ENCODE measurements at places on chromosomes 3 and 15. TPM values are rescaled to one million over a fixed set of nuclear protein-coding genes. Genes with fewer than 3 reads are reported as not detected.

DNA sequence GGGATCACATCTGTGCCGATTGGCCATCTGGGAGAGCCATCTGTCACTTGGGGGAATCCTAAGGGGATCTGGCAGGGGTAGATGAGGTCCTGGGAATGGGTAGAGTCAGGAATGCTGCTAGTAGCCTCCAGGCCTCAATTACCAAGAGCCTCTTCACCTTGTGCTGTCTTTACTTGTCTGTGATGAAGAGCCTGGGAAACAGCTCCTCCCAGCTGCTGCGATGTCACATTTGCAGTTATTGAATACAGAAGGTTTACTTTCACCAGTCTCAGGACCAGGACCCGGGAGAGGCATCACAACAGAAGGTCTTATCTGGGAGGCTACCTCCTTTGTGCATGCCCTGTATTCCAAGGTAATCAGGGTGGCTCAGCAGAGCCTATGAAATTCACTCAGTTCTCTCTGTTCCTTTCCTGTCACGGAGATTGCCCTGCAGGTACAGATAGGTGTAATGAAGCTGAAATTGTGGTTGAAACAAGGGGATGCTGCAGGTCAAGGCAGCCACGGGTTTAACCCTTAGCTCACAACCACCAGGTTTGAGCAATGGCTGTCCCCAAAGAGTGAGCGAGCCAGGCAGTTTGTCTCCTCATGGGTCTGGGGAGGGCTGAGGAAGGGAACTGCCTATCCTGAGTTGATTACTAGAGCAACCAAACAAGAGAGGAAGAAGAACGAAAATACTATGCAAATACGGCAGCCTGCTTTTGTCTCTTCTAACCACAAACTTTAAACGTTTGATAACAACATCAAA, 298.9 kb upstream of the RORA start:
- no peaks in the 10 kb centered on the region for H3K36me3 ChIP-seq
- H3K4me1 ChIP-seq = no peaks in the 10 kb centered on the region
- peaks cover 6% of the 10 kb centered on the region for H3K27me3 ChIP-seq
- no peak for DNase-seq
- H3K27ac ChIP-seq = no peak overlapping the region

- H3K4me3 ChIP-seq = peak overlapping the region; percentile 97
- H3K36me3 ChIP-seq = peaks cover 12% of the 10 kb centered on the region
- no peaks in the 10 kb centered on the region for H3K27me3 ChIP-seq
- peak; percentile 16 for DNase-seq
Measured at GRCh38 chr15:34365091-34365825, 1.7 kb downstream of the LPCAT4 start.

DNA sequence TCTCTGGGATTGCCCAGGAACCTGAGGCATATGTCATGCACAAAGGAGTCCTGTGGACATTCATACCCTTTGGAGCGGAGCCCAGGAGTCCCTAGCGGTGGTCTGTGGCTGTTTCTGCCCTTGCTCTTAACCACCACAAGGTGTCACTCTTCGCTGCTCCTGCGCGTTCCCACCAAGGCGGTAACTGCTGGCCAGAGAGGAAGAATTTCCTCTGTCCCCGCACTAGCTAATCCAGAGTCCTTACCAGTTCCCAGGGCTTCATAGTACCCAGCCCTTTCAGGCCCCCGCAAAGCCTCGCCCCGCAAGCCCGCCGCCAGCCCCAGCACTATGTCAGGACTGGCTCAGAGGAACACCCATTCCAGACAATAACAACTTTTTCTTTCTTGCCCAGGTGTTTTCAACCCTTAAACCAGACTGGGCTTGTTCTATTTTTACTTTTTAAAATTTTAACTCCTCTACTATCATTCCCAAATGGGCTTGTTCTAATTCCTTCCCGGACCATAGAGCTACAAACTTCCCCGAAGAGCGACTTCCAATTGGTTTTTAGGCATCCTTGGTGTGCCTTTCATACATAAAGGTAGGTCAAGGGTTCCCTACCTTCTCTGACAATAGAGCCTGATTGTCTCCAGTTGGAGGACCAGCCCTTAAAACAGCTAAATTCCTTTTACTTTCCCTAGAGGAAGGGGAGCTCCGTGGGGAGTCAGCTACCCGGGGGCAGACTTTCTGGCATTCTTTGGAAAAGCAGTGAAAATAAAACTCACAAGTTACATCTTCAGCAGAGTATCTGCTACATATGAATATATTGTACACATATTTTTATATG, 31.8 kb upstream of the ZNF774 start:
- H3K4me3 ChIP-seq = no peak overlapping the region
- H3K4me1 ChIP-seq = peaks cover 4% of the 10 kb centered on the region
- DNase-seq = peak; percentile 75
- H3K27ac ChIP-seq = no peak overlapping the region
- no peaks in the 10 kb centered on the region for H3K36me3 ChIP-seq

GRCh38 chr3:51874889-51875288, 512 bp downstream of the IQCF5 start:
- H3K36me3 ChIP-seq = no peaks in the 10 kb centered on the region
- H3K4me1 ChIP-seq = no peaks in the 10 kb centered on the region
- H3K27me3 ChIP-seq = peaks cover 3% of the 10 kb centered on the region

- H3K36me3 ChIP-seq = no peaks in the 10 kb centered on the region
- H3K4me3 ChIP-seq = no peak overlapping the region
- DNase-seq = no peak
- peaks cover 4% of the 10 kb centered on the region for H3K27me3 ChIP-seq
- no peaks in the 10 kb centered on the region for H3K4me1 ChIP-seq
Measured at GRCh38 chr3:133113526-133113925, 75.3 kb downstream of the TMEM108 start.

- no peaks in the 10 kb centered on the region for H3K36me3 ChIP-seq
- no peak overlapping the region for H3K4me3 ChIP-seq
- no peaks in the 10 kb centered on the region for H3K27me3 ChIP-seq
- peaks cover 43% of the 10 kb centered on the region for H3K4me1 ChIP-seq
- no peak for DNase-seq
Measured at GRCh38 chr3:108103040-108103751, 12.4 kb upstream of the CD47 start.

A4GNT gene
- not detected for total RNA-seq

- H3K27me3 ChIP-seq = no peaks in the 10 kb centered on the region
- H3K4me3 ChIP-seq = no peak overlapping the region
- no peaks in the 10 kb centered on the region for H3K4me1 ChIP-seq
- no peak overlapping the region for H3K27ac ChIP-seq
- no peak for DNase-seq
- H3K36me3 ChIP-seq = no peaks in the 10 kb centered on the region
Measured at GRCh38 chr15:57570994-57571393, 20.7 kb upstream of the MYZAP start.

- DNase-seq = no peak
- no peak overlapping the region for H3K4me3 ChIP-seq
- no peak overlapping the region for H3K27ac ChIP-seq
- peaks cover 67% of the 10 kb centered on the region for H3K4me1 ChIP-seq
- H3K36me3 ChIP-seq = peaks cover 11% of the 10 kb centered on the region
Measured at GRCh38 chr15:90422043-90422442, 34.0 kb downstream of the IQGAP1 start.

- DNase-seq = no peak
- no peaks in the 10 kb centered on the region for H3K36me3 ChIP-seq
- no peak overlapping the region for H3K27ac ChIP-seq
- H3K4me3 ChIP-seq = no peak overlapping the region
Measured at GRCh38 chr3:171954690-171955383, 84.5 kb upstream of the FNDC3B start.

STXBP5L gene
- not detected for total RNA-seq

DNA sequence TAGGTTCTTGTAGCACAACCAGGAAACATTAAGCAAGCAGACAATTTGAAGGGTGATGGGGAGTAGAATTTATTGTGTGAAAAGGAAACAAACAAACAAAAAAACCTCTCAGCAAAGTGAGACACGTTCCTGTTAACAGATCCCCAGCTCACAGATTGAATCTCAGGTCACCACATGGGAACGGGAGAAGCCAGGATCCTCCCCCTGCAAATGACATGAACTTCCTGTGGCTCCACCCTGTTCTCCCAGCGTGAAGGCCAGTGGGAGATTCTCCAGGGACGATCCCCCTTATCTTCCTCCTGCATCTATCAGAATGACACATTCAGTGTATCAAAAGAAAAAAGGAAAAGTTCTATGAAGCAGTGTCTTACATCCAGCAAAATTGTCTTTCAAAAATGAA, 1488.1 kb downstream of the OTOL1 start:
- no peak overlapping the region for H3K4me3 ChIP-seq
- H3K27ac ChIP-seq = no peak overlapping the region
- H3K4me1 ChIP-seq = no peaks in the 10 kb centered on the region
- no peak for DNase-seq

GRCh38 chr15:89127054-89127702, 38.9 kb downstream of the ABHD2 start:
- no peak overlapping the region for H3K4me3 ChIP-seq
- peak; percentile 30 for DNase-seq
- no peak overlapping the region for H3K27ac ChIP-seq
- H3K4me1 ChIP-seq = peaks cover 12% of the 10 kb centered on the region
- peaks cover 21% of the 10 kb centered on the region for H3K36me3 ChIP-seq
- H3K27me3 ChIP-seq = no peaks in the 10 kb centered on the region

- H3K36me3 ChIP-seq = no peaks in the 10 kb centered on the region
- no peak overlapping the region for H3K4me3 ChIP-seq
- no peaks in the 10 kb centered on the region for H3K27me3 ChIP-seq
Measured at GRCh38 chr15:43524254-43524845, 6.9 kb downstream of the MAP1A start.

ACVR2B gene
- 6.5 TPM for total RNA-seq

GOLGA6L7 gene
- not detected for total RNA-seq

COX5A gene
- 346 TPM for total RNA-seq

- peaks cover 1% of the 10 kb centered on the region for H3K27me3 ChIP-seq
- H3K4me1 ChIP-seq = peaks cover 16% of the 10 kb centered on the region
- peak; percentile 47 for DNase-seq
- H3K4me3 ChIP-seq = no peak overlapping the region
- peaks cover 1% of the 10 kb centered on the region for H3K36me3 ChIP-seq
- H3K27ac ChIP-seq = no peak overlapping the region
Measured at GRCh38 chr3:45381168-45381852, 7.1 kb upstream of the LARS2 start.

DNA sequence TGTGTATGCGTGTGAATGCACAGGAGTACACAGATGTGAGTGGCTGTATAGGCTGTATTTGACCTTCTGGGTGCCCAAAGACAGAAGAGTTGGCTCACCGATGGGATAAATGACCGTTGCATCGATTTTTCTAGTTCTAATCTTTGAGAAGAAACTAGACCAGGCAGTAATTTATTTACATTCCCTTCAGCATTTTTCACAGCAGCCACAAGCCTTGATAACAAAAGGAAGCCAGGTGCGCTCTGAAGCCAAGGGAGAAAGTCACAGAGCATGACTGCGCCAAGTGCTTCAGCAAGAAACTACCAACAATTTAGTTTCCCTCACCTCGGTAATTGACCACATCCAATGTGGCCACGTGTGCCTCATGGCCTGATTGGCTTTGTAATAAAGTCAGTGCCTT, 5.9 kb upstream of the FAM3D start:
- no peak for DNase-seq
- H3K4me3 ChIP-seq = no peak overlapping the region
- peaks cover 4% of the 10 kb centered on the region for H3K27me3 ChIP-seq
- H3K4me1 ChIP-seq = no peaks in the 10 kb centered on the region

- no peak for DNase-seq
- peaks cover 25% of the 10 kb centered on the region for H3K4me1 ChIP-seq
- H3K27ac ChIP-seq = no peak overlapping the region
- no peaks in the 10 kb centered on the region for H3K27me3 ChIP-seq
Measured at GRCh38 chr15:63447017-63447676, 57.2 kb upstream of the USP3 start.

- no peak overlapping the region for H3K4me3 ChIP-seq
- peaks cover 19% of the 10 kb centered on the region for H3K27me3 ChIP-seq
- peaks cover 5% of the 10 kb centered on the region for H3K36me3 ChIP-seq
- no peaks in the 10 kb centered on the region for H3K4me1 ChIP-seq
Measured at GRCh38 chr3:123892195-123892594, 8.1 kb upstream of the MYLK start.

- no peak for DNase-seq
- no peak overlapping the region for H3K27ac ChIP-seq
- no peaks in the 10 kb centered on the region for H3K4me1 ChIP-seq
- peaks cover 9% of the 10 kb centered on the region for H3K36me3 ChIP-seq
- no peak overlapping the region for H3K4me3 ChIP-seq
- no peaks in the 10 kb centered on the region for H3K27me3 ChIP-seq
Measured at GRCh38 chr15:100261302-100262240, 80.2 kb downstream of the ADAMTS17 start.
